ENCODE measurements at places on chromosomes 11 and 22. TPM values are rescaled to one million over a fixed set of nuclear protein-coding genes. Genes with fewer than 3 reads are reported as not detected.

RIC3 gene
- total RNA-seq = not detected

MRGPRE gene
- total RNA-seq = not detected

MAPK8IP2 gene
- total RNA-seq = under 0.01 TPM

KCNQ1 gene
- not detected for total RNA-seq

FAM180B gene
- not detected for total RNA-seq

SLC22A8 gene
- not detected for total RNA-seq

GLYAT gene
- total RNA-seq = not detected

FOLR1 gene
- not detected for total RNA-seq

ANO9 gene
- not detected for total RNA-seq

OR51G2 gene
- total RNA-seq = not detected

CARD18 gene
- not detected for total RNA-seq

KRTAP5-7 gene
- total RNA-seq = not detected

CLCF1 gene
- 1.8 TPM for total RNA-seq

IFITM1 gene
- total RNA-seq = 0.42 TPM

SYT9 gene
- total RNA-seq = 0.05 TPM

OR8G1 gene
- total RNA-seq = not detected

MMP13 gene
- not detected for total RNA-seq

C11orf91 gene
- total RNA-seq = not detected

SCN3B gene
- 0.30 TPM for total RNA-seq

TMEM191C gene
- total RNA-seq = 0.30 TPM

LSP1 gene
- total RNA-seq = 2.7 TPM

TSPAN32 gene
- not detected for total RNA-seq

RIBC2 gene
- 0.30 TPM for total RNA-seq

LRFN4 gene
- total RNA-seq = 25.9 TPM

SYCE3 gene
- total RNA-seq = not detected

SAMM50 gene
- total RNA-seq = 50.0 TPM

SIPA1 gene
- total RNA-seq = 17.2 TPM

CBL gene
- total RNA-seq = 25.3 TPM

BCR gene
- total RNA-seq = 24.9 TPM

SLC17A6 gene
- total RNA-seq = not detected

MIOX gene
- total RNA-seq = not detected

FERMT3 gene
- total RNA-seq = 0.30 TPM

YAP1 gene
- 139 TPM for total RNA-seq

OR51I1 gene
- not detected for total RNA-seq

TUBA8 gene
- not detected for total RNA-seq

NCAM1 gene
- 14.2 TPM for total RNA-seq

LYVE1 gene
- total RNA-seq = not detected

POU2AF1 gene
- not detected for total RNA-seq

LMO2 gene
- total RNA-seq = not detected

DLG2 gene
- total RNA-seq = 2.1 TPM

LTBP3 gene
- total RNA-seq = 140 TPM

OR8B8 gene
- total RNA-seq = not detected

ATP5MG gene
- 24.6 TPM for total RNA-seq

LTO1 gene
- total RNA-seq = 30.5 TPM

PARVG gene
- not detected for total RNA-seq

H19 gene
- total RNA-seq = 4.6 TPM

SERPING1 gene
- 4.5 TPM for total RNA-seq

SLC7A4 gene
- not detected for total RNA-seq

MMP8 gene
- 1.5 TPM for total RNA-seq

STK33 gene
- 4.3 TPM for total RNA-seq

CCDC87 gene
- 0.32 TPM for total RNA-seq

SBF1 gene
- total RNA-seq = 121 TPM

CD248 gene
- total RNA-seq = 52.9 TPM

TTC38 gene
- 35.9 TPM for total RNA-seq

MADD gene
- total RNA-seq = 14.3 TPM

All from smooth muscle cell of the umbilical artery (primary cell).